K562 (cell line): ENCODE measurements at places on chromosomes 13 and 19. TPM values are rescaled to one million over a fixed set of nuclear protein-coding genes. Genes with fewer than 3 reads are reported as not detected.

- DNase-seq, result no peak
Measured at GRCh38 chr19:50290775-50291174, 38.4 kb downstream of the KCNC3 start.

GRCh38 chr13:109867766-109868165 lies 81.4 kb upstream of the IRS2 start:
- DNase-seq, result no peak

GRCh38 chr19:33603377-33603776 lies 18.4 kb upstream of the CHST8 start:
- no peak for DNase-seq

- DNase-seq, result no peak
Measured at GRCh38 chr13:51331354-51331861, 8.1 kb upstream of the SERPINE3 start.

DNA sequence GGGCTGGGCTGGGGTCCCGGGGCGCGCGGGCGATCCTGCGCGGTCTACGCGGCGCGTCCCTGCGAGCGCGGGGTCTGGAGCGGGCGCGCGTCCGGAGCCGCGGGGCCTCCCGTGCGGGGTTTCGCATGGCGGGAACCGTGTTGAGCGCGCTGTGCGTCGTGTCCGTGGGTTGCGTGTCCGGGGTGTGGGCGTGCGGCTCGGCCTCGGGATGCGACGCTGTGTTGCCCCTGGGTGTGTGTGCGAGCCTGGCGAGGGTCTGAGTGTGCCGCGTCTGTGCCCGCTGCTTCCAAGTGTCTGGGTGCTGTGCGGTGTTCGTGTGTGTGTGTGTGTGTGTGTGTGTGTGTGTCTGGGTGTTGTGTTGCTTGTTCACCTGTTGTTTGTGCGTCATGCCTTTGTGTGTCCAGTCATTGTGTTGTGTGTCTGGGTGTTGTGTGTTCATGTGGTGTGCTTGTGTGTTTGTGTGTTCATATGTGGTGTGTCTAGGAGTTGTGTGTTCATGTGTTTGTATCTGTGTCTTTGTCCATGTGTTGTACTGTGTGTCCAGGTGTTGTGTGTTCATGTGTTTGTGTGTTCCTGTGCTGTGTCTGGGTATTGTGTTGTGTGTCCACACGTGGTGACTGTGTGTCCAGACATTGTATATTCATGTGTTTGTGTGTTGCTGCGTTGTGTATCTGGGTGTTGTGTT lies 552 bp downstream of the PLK5 start:
- peak; percentile 14 for DNase-seq

- DNase-seq, result no peak
Measured at GRCh38 chr13:45881353-45881752, 29.8 kb upstream of the SIAH3 start.

- DNase-seq, result no peak
Measured at GRCh38 chr13:105343134-105343806, 1192.2 kb downstream of the EFNB2 start.

GRCh38 chr13:28357247-28357825 lies 137.6 kb downstream of the FLT1 start:
- DNase-seq, result no peak

GRCh38 chr19:15238639-15239155 lies 6.4 kb upstream of the EPHX3 start:
- DNase-seq, result no peak

DNA sequence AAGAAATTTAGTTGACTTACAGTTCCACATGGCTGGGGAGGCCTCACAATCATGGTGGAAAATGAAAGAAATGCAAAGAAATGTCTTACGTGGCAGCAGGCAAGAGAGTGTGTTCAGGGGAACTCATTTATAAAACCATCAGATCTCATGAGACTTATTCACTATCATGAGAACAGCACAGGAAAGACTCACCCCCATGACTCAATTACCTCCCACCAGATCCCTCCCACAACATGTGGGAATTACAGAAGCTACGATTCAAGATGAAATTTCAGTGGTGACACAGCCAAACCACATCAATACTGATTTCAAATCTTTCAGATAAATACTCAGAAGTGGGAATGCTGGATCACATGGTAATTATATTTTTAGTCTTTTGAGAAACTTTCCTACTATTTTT lies 1357.9 kb downstream of the SLITRK5 start:
- no peak for DNase-seq

DNA sequence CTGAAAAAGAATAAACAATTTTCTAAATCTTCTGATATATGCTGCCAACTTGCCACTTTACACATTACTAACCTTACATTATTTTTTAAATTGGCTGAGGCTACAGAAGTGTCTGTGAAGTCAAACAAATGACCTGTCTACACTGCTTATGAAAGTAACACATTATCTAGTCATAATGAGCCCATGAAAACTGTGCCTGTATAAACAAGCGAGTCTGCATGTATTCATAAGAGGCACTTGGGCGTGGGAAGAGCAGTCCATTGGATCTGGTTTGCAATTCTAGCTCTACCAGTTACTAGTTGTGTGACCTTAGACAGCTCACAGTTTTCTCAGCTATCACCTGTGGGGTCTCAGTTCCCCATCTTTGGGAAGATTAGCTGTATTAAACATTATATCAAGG lies 3.1 kb downstream of the VPS36 start:
- DNase-seq, result no peak

DNA sequence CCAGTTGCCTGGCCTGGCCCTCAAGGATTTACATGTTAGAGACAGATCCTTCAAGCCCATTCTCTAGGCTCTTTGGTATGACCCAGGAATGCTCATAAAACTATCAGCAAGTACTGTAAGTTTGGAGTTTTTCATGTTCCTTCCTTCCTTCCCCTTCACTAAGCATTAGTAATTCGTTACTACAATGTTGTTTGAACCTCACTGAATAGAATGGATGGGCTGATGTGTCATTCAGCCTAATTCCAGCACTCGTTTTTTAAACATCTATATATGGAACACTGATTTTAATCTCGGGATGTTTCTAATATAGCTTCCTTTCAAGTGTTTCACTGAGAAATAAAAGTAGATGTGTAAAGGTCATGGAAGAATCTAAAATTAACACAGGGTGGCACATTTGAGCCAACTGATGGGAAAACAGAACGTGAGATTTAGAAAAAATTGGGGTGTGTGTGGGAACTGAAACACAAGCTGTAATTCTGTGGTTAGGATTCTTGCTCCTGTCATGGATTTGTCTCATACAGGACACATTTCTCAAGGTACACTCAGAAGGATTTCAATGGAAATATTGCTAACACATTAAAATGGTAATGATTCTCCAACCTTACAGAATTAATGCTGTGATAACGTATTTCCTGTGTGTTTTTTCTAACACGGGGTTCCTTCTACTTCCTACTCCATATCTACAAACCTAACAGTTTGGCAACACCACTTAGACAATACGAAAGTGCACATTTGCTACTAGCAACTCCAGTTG lies 93.4 kb downstream of the FLT1 start:
- DNase-seq, result no peak

DNA sequence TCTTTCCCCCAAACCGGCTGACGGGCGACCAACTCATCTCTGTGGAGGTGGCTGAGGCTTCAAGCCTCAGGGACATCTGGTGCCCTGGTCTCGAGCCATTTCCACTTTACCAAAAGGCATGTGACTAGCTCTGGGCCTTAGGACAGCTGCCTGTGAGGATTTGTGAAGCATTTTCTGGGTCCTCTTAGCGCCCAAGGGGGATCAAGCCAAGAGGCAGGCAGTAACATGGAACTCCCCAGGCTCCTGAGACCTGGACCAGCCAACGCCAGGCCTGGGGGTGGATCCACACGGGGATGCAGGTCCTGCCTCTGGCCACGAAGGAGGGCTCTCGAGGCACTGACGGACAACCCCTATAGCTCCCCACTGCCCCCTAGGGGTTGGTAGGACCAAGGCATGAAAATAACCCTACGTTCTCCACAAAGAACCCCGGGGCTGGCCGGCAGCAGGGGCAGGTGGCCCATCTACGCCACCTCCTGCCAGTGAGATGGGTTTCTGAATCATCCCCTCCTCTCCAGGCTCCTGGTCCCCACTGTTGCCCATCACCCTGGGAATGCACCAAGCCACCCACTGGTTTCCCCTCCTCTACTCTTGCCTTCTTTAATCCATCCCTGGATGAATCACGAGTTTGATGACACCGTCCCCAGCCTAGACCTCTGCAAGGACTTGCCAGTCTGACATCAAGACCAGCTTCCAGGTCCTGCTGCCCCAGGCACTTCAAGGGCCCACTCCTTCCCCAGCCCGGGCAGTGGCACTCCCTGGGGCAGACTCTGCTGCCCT lies 7.0 kb upstream of the MYDGF start:
- DNase-seq, result peak; percentile 70

- DNase-seq, result no peak
Measured at GRCh38 chr19:425056-425455, 16.1 kb upstream of the C2CD4C start.

DNA sequence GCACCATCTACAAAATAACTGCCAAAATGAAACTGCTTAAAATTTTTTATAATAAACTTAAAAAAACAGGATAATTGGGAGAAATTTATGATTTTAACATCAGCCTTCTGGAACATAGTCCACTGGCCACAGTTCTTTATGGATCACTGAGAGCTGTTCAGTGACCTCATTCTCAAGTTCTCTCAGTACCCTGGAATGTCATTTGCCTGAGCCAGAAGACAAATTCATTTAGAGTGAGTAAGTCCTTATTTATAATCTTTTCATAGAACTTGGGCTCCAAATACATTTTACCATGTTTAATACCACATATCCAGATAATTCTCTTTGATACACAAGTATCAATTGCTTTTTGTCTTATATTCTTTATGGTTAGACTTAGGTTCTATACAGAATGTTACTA lies 87.6 kb downstream of the CAB39L start:
- DNase-seq, result no peak

GRCh38 chr13:67204764-67205163 lies 25.4 kb downstream of the PCDH9 start:
- no peak for DNase-seq

GRCh38 chr13:112943309-112944125 lies 25.5 kb upstream of the MCF2L start:
- no peak for DNase-seq

DNA sequence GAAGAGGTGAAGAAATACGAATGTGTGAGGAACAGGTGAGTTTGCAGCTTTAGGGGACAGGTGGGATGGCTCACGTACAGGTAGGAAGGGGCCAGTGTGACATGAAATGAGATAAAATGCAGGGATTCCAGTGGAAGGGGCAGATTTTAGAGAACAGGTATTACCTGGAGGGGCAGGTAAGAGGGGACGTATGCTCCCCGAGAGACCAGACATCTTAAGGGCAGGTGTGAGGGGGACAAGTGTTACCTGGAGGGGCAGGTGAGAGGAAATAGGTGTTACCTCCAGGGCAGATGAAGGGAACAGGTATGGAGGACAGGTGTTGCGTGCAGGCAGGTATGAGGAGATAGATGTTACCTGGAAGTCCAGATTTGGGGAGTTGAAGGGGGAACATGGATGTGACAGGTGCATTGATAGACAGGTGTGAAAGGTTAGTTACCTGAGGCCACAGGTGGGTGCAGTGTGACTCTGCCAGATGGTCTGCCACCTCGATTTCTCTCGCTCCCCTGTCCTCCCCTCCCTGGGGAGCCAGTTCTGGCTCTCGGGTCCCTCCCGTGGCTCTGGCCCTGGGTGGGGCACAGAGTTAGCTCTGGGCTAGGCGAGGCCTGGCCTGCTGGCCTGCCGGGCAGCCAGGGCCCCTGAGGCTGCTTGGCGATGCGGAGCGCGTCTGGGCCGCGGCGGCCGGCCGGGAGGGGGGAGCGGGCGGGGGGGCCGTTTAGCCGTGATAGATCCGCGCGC lies 2.1 kb downstream of the ERFL start:
- DNase-seq, result no peak

DNA sequence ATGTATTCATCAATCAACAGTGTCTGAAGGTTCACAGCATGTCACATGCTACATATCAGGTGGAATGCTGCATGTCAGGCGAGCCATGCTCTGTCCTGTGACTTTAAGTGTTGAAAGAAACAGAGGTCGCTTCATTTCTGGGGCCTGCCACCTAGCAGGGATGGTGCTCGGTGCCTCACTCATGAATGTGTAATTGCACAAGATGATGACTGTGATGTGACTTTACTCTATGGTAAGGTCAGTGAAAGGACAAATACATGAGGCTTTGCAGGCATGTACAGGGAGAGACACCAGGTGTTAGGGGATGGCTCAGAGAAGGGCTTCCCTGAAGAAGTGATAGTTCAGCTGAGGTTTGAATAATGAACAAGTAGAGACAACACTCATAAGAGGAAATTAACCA lies 66.7 kb downstream of the FRY start:
- no peak for DNase-seq

DNA sequence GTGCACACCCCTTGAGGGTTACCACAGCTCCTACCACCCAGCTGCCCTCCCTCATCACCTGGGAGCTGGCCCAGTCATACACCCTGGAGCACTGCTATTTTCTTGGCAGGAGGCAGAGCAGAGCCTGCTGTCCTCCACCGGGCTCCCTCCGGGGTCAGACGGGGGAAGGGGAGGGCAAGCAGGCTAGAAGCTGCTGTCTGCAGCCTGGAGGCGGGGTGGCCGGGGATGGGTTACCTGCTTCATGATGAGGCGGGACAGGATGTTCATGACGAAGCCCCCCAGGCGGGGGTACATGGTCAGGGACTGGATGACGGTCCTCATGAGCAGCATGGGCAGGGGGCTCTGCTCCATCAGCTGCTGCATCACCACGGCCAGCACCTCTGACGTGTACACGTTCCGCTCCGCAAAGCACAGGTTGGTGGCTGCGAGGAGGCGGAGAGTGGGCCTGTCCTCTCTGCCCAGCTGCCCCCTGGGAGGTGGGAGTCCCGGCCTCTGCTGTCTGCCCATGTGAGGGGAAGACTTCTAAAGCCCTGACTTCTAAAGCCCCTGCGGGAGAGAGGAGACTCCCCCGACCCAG lies 2.7 kb upstream of the RSPH6A start:
- DNase-seq, result no peak

- DNase-seq, result no peak
Measured at GRCh38 chr13:30300596-30300995, 6.8 kb downstream of the KATNAL1 start.

GRCh38 chr19:11767633-11768133 lies 883 bp downstream of the ZNF441 start:
- peak; percentile 43 for DNase-seq

CFAP97D2 gene
- total RNA-seq, result not detected in 2 replicates

POGLUT2 gene
- total RNA-seq, result 9.7 and 10.6 TPM in 2 replicates

ZBTB32 gene
- 0.20 TPM in 1 of 2 replicates, not detected in the other for total RNA-seq

IGSF23 gene
- total RNA-seq, result not detected in 2 replicates

LILRB2 gene
- total RNA-seq, result not detected in 2 replicates

GPR18 gene
- total RNA-seq, result not detected in 2 replicates
